ENCODE measurements at places on chromosomes 16 and 17.

GRCh38 chr16:8882041-8882617 lies at the start of gene LITAFD:
LITAFD (plus strand) TSS chr16:8882351; CDS start chr16:8884356, 2,005 bp downstream.
- DNase-seq: no peak

GRCh38 chr17:19787733-19788357 lies 39.7 kb upstream of the ALDH3A1 start:
- no peak for DNase-seq

GRCh38 chr16:58195771-58196170 lies 2.1 kb downstream of the CSNK2A2 start:
- no peak for DNase-seq

- no peak for DNase-seq
Measured at GRCh38 chr16:48535369-48535787, 74.6 kb downstream of the N4BP1 start.

- no peak for DNase-seq
Measured at GRCh38 chr16:14280541-14280940, 209.4 kb downstream of the MRTFB start.

DNA sequence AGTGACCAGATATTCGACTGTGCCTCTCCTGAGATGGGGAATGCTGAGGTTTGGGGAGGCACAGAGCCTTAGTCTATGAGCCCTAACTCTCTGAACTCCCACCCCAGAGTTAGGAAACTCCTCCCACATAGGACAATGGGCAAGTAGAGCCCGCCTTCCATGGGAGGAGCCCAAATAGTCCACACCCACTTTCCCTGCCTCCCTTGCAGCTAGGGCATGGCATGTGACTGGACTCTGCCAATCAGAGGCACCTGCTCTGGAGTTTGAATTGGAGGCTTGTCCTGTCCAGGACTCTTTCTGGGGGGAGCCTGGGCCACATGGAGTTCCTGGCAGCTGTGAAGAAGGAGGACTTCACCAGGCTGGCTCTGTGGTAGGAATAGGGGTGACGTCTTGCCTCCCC lies 48.4 kb downstream of the SOCS1 start:
- no peak for DNase-seq

DNA sequence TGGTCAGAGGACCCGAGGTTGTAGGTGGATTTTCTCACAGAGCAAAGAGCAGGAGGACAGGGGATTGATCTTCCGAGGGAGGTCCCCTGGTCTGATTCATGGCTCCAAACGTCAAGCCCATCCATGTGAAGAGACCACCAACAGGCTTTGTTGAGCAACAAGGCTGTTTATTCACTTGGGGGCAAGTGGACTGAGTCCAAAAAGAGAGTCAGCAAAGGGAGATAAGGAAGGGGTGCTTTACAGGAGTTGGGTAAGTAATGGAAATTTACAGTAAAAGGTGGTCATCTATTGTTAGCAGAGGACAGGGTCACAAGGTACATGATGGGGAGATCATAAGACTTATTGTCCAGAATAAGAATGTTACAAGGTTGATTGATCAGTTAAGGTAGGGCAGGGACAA lies 2285.8 kb downstream of the TP53TG3F start:
- no peak for DNase-seq

All from CD4-positive, alpha-beta T cell treated with Interleukin-1 beta for 1 hour (primary cell).